ENCODE measurements at places on chromosomes 4 and X.

GRCh38 chr4:138182838-138183426, 59.2 kb downstream of the SLC7A11 start:
- H3K27me3 ChIP-seq: peaks cover 15% of the 10 kb centered on the region
- H3K4me3 ChIP-seq: no peak overlapping the region
- no peaks in the 10 kb centered on the region for H3K36me3 ChIP-seq

DNA sequence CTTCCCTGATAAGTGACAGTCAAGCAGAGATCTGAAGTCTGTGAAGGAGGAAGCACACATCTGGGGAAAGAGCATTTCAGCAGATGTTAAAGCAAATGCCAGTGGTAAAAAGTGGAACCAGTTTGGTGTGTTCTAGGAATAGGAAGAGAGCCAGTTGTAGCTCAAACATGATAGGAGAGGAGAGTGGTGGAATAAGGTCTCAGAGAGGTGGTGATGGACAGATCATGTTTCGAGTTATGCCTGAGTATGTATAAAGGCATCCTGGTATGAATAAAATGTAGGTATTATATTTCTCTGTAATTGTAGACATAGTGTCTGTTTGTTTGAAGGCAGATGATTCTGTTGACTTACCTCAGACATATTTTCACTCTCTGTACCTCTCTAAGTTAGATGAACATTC, 89.1 kb downstream of the LARP7 start:
- DNase-seq: no peak
- no peak overlapping the region for H3K4me3 ChIP-seq
- no peaks in the 10 kb centered on the region for H3K36me3 ChIP-seq

- DNase-seq: no peak
- H3K27ac ChIP-seq: no peak overlapping the region
- H3K4me3 ChIP-seq: no peak overlapping the region
- peaks cover 25% of the 10 kb centered on the region for H3K27me3 ChIP-seq
- H3K36me3 ChIP-seq: no peaks in the 10 kb centered on the region
These were observed 176.9 kb downstream of the SLIT2 start for GRCh38 chr4:20428436-20429160.

- peaks cover 57% of the 10 kb centered on the region for H3K27me3 ChIP-seq
- peaks cover 11% of the 10 kb centered on the region for H3K4me1 ChIP-seq
- no peak for DNase-seq
These were observed 1.2 kb downstream of the SH3D19 start for GRCh38 chr4:151324124-151324751.

- peaks cover 6% of the 10 kb centered on the region for H3K27me3 ChIP-seq
- no peaks in the 10 kb centered on the region for H3K36me3 ChIP-seq
- DNase-seq: no peak
- no peak overlapping the region for H3K27ac ChIP-seq
These were observed 429.6 kb downstream of the SMARCA1 start for GRCh38 chrX:129093706-129094105.
